Hepatocyte (in vitro differentiated cells): ENCODE measurements at places on chromosomes 11 and 22.
A peak's percentile ranks its signal among the peaks of the same experiment; 100 is the strongest.

DNA sequence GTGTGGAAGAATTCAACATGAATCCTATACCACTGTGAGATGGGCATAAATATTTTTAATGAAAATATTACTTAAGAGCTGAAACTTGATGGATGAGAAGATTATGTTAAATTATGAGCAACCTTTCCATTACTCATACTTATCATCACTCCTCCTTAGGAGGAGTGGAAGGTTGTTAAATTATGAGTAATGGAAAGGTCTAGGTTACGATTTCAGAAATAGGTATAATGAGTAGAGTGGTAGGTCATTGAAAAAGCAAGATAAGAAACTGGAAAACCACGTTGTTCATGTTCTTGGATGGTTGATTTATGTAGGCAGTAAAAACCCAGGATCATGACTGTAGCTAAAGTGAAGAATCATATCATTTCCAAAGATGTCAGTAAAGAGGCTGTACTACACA, 973.2 kb upstream of the RAG2 start:
- no peak for DNase-seq

- peak; percentile 18 for DNase-seq
Observed at GRCh38 chr11:95831198-95831883, 41.0 kb downstream of the CEP57 start.

GRCh38 chr11:35968386-35969088, 24.7 kb downstream of the LDLRAD3 start:
- peak; percentile 8 for DNase-seq

DNA sequence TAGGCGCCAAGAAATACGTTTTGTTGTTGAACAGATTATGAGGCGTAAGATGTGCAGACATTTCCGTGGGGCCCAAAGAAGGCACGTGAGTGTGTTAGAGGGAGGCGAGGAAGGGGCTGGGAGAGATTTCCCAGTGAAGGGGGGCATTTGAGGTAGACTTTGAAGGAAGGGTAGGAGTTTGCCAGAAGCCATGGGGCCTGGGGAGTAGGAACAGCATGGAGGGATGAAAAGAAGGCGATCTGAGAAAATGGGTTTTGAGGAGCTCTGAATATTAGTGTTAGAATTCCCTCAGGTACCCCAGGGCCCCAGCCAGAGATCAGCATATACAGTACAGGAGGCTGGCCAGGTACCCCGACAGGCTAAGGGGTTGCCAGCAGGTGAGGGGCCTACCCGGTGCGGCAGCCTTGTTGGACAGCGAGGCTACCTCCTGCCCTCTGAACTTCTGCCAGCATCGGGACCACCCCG, 414 bp upstream of the MIEF1 start:
- no peak for DNase-seq
